NCI-H1436 treated with DMSO at 0.1 percent for 48 hours (cell line): ENCODE measurements at places on chromosomes 6 and 20.

DNA sequence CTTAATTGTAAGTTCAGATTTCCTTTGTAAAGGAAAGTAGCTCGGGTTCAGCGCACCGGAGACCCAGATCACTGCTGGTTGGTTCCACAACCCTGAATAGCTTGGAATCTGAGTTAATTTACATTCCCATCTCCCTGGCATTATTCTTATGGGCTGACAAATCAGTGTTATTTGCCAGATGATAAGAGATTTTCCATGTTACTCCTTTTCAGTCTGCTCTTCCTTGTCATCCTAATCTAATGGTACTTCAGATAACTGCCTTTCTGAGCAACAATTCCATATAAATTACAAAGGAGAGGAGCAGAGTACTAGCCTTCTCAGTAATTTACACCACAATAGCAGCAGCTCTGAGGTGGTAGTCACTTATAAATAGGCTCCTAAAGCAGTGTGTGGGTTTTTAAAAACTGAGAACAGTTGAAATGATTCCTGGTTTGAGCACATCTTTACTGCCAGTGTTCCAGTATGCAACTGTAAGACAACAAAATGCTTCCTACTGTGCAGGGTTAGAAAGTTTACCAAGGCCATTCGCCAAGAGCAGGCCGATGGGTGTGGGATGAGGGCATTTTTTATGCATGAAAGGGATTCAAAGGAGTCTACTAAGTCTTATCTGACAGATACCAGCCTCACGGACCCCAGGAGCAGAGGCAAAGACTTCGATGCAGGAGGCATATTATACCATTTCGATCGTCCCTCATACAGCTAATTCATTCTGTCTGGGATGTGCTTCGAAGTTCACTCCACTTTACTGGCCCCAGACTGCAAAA, 89.7 kb downstream of the NDUFAF5 start:
- no peak for DNase-seq

- no peak for DNase-seq
These were observed 135.6 kb downstream of the ASCC3 start for GRCh38 chr6:100745419-100746041.

DNA sequence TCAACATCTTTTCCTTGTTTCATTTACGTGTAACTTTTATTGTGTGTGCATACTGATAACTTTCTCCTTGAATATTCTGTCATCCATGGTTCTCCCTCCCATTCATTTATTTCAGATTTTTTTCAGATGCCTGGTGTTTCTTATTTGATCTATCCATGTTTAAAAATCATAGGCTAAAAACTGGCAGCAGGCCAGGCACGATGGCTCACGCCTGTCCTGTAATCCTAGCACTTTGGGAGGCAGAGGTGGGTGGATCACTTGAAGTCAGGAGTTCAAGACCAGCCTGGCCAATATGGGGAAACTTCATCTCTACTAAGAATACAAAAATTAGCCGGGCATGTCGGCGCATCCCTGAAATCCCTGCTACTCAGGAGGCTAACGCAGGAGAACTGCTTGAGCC, 31.1 kb downstream of the ABT1 start:
- no peak for DNase-seq

GRCh38 chr20:44981736-44982406, 15.6 kb downstream of the STK4 start:
- DNase-seq = no peak

GRCh38 chr6:53441035-53441493, 92.3 kb upstream of the ELOVL5 start:
- no peak for DNase-seq
